ENCODE measurements at places on chromosomes 2 and 18.

GRCh38 chr2:25585189-25585588, 88.2 kb downstream of the DTNB start:
- no peak for DNase-seq

GRCh38 chr2:1781291-1782080, 37.2 kb upstream of the PXDN start:
- no peak for DNase-seq

GRCh38 chr2:42923580-42924417, 131.4 kb upstream of the HAAO start:
- DNase-seq, result no peak

DNA sequence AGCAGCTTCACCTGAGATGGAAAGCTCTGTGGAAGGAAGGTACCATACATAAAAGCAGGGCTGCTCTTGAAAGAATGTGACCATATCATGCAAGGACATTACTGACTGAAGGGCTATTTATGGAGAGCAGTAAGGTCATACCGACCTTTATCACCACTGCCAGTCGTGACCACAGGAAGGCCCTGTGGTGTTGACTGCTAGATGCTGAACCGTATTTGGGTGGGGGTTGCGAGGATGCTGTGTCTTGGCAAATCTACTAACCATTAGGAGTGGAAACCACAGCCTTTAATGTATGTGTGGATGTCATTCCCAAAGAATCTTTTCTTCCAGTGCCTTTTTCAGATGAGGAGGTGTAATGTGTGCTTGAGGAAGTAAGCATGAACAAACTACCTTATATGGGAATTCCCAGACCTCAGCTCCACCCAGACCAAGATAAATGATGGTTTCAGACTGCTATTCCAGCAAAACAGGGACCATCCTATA, 60.8 kb downstream of the LIMS1 start:
- no peak for DNase-seq

GRCh38 chr2:14746133-14746532, 113.6 kb downstream of the LRATD1 start:
- no peak for DNase-seq

GRCh38 chr2:98334439-98335078, 11.7 kb upstream of the CNGA3 start:
- no peak for DNase-seq

Measured in stimulated activated CD4-positive, alpha-beta T cell treated with anti-CD3 and anti-CD28 coated beads, Interleukin-1b, Interleukin-23, amount 100 ng/mL, for 1 hour (primary cell).